ENCODE measurements at places on chromosomes 16 and 17.

GRCh38 chr16:71933913-71934695 is 38.8 kb downstream of the IST1 start:
- DNase-seq, result no peak

DNA sequence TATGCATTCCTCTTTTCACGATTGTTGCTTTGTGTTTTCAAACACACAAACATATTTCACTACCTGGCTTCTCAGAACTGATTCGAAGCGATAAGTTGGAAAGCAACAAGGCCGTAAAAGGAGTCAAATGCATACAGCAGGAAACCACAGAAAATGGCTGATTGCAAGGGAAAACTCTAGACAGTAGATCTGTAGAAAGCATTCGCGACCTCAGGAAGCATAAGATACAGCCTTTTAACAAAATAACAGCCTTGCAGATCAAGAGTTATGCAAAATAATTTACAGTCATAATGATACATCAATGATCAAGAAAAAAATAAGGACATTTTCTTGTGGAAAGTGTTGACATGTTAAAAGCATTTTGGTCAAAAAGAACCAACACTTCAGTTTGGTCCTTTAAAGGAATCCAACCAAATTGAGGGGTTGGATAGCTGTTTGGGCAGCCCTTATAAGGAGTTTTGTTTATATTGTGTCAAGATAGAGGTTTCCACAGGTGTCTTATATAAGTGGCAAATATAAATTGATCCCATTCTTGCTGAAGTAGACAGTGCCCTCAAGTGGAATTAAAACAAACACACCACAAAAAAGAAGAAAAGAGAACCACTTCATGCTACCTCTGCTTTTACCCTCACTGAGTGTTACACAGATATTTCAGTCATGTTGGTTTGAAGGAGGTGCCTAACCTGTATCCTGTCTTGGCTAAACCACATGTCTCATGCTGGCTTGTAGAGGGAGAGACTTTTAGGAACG is 5.5 kb downstream of the CYLD start:
- DNase-seq, result no peak

DNA sequence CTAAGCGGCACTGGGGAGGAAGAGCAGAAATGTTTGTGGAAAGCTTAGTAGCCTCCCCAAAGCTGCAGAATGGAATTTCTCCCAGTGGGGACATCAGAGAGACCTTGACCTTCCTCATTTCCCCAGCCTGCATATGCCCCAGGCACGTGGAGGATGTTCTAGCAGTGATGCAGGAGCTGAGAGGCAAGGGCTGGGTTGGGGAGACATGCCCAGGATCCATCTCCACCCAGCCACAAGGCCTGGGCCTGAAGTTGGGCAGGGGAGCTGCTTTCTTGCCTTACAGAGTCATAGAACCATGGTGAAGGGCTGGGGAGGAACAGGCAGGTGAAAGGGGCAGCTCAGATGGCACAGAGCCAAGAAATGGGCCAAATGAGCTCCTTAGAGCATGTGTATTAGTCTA is 104.0 kb downstream of the TMEM132E start:
- DNase-seq, result no peak

- no peak for DNase-seq
Measured at GRCh38 chr17:10139577-10139976, 58.8 kb downstream of the GAS7 start.

DNA sequence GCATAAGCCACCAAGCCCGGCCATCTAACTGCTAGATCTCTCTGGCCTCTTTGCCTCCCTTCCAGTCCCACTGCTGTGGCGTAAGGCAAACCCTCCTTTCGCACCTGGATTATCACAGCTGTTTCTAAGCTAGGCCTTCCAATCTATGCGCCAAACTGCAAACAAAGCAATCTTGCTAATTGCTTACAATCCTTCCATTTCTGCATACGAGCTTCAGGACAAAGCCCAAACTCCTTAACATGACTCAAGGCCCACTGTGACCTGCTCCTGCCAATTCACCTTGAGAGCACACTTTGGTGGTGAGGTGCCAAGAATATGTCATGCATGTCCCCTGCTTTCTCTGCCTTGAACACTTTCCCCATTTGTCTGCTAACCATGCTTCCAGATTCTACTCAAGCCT is 6.0 kb upstream of the ARL5C start:
- no peak for DNase-seq

GRCh38 chr17:78289802-78290363 is 58.5 kb downstream of the TMEM235 start:
- peak; percentile 87 for DNase-seq

GRCh38 chr17:45653616-45654015 is 130.5 kb upstream of the CRHR1 start:
- no peak for DNase-seq

- DNase-seq, result peak; percentile 95
Measured at GRCh38 chr16:53098526-53099317, 43.9 kb downstream of the CHD9 start.

- peak; percentile 65 for DNase-seq
Measured at GRCh38 chr16:84284154-84284722, 10.4 kb upstream of the WFDC1 start.

GRCh38 chr16:3726021-3726687 is 8.8 kb upstream of the TRAP1 start:
- DNase-seq, result no peak

GRCh38 chr17:18368946-18369345 is 5.6 kb upstream of the SHMT1 start:
- no peak for DNase-seq

DNA sequence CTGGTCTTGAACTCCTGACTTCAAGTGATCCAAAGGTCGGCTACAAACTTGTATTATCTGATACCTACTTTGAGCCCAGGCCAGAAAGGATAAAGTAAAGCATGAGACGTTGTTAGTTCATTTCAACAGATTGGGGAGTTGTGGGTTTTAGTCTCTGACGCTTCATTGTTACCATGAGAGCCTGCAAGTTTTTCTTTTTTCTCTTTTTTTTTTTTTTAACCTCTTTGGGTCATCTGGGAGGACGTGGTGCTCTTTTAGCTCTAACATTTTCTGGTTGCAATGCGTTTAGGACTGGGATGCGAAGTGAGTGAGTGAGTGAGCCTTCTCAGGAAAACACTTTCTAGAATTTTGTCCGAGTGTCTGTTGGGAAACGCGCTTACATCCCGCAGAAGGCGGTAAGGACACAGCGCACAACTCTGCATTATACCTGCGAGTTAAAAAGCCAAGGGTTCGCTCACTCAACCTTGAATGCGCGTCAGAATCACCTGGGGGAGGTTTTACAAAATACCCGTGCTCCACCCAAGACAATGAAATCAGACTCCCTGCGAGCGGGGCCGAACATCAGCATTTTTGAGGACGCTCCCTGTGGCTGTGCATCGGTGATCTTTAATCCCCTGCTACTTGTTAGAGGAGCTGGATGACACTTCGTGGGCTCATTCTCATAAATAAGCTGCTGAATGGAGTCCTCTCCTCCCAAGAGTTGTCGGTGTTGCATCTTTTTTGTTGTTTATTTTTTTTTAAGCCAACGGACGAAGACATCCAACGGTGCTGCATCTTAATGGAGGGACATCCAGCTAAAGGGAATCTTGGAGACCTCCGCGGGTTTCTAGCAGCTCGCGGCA is 629 bp upstream of the RNF135 start:
- peak; percentile 35 for DNase-seq

DNA sequence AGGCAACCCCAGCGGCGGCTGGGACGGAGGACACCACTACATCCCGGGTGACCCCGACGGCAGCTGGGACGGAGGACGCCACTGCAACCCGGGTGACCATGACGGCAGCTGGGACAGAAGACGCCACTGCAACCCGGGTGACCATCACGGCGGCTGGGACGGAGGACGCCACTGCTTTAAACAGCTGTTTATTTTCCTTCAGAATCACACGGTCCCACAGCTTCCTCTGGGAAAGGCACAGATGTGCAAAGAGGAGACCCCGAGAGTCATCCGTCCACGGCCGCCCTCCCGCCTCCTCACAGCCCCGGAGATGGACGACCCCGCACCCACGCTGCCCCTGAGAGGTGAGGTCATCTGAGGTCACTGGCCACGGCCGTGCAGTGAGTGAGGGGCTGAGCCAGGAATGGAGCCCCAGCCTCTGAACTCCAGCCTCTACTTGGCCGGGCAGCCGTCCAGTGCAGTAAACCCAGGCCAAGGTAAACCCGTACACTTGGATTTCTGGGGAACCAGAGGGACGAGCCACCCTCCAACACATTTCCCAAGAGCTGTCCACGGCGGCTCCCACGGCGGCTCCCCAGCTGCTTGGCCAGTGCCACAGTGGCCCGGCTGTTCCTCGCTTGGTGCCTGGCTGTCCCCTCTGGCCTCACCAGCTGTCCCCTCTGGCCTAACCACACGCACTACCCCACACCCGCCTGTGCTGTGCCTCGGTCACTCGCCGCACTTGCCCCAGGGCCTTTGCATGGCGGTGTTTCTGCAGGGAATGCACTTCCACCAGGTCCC is 43.2 kb upstream of the PABPN1L start:
- DNase-seq, result no peak

- no peak for DNase-seq
Measured at GRCh38 chr16:72908362-72909167, 139.4 kb downstream of the ZFHX3 start.

GRCh38 chr16:27319257-27319965 is 5.6 kb downstream of the IL4R start:
- DNase-seq, result no peak

DNA sequence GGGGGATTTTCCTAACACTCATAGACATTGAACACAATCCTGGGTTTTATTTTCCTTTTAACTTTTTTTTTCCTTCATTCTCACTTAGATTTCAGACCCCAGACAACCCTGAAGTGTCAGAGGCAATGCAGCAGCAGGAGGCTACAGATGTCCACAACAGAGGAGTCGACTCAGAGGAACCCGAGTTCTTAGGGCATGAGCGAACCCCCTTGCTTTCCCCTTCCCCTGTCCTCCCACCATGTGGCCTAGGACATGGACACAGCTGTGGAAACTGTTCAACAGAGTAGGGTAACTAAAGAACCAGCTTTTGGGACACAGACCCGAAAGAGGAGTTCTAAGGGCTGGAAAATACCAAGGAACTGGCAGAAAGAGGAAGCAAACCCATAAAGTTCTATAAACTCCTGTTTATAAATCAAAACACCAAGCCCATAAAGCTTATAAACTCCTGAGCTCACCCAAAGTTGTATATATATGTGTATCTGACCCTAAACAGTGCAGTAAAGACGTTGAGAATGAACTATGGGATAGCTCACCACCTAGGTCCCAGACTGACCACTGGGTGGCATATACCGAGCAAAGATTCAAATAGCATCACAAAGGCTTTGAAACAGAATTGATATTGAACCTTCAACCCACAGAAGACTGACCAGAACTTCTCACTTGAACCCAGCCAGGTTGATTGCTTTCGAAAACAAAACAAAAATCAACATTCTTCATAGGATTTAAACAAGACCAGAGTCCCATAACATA is 33.9 kb downstream of the CMTM4 start:
- no peak for DNase-seq

DNA sequence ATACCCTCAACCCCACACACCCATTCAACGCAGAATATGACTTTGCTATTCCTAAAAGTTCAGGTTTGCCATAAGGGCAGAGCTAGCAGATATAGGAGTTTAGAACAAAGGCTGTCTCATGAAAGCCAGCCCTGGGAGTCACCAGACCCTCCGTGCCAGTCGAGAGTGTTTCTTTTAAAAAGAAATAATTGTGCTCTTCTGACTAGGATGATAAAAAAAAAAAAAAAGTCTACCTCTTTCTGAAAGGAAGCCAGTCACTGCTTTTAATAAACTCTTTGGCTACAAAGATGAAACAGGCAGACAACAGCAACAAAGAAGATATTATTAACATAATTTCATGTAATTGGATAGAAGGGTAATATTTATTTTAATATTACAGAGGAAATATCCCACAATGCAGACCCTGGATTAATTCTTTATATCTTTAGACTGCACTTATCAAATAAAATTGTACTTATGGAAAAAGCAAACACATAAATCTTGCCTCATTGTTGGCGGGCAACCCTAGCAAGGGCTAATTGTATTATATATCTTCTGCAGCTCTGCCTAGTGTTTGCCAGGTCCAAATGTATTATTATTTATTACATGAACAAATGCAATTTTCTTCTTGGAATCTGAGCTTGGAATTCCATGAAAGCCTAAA is 277.5 kb upstream of the DYNLRB2 start:
- DNase-seq, result no peak

DNA sequence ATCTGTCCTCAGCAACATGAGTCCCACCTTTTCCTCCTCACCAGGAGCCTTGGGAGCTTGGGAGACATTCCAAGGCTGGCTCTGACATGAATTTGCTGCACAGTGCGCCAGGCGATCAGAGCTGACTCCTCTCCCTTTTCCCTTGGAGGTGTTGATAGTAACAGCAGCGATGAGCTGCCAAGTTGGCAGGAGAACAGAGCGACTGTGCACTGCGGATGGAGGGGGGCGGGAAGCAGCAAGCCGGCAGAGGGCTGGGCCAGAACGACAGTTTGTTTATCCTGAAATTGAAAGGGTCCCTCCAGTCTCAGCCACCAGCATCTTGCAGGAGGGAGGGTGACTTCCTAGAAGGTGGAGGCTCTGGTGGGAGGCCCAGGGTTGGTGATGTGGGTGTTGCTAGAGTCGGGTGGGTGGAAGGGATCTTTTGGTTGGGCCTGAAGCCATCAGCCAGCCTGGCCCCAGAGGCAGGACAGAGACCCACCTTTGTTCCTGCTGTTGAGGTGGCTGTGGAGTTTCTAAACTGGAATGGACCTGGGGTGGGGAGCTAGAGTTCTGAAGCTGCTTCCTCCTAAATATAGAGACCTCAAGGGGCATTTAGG is 22.5 kb upstream of the DYNLL2 start:
- peak; percentile 60 for DNase-seq

All from femur (tissue), 1 donor.